ENCODE measurements at places on chromosomes 7 and 10. TPM values are rescaled to one million over a fixed set of nuclear protein-coding genes. Genes with fewer than 3 reads are reported as not detected.

GRCh38 chr7:16409777-16410176, 11.6 kb downstream of the CRPPA start:
- DNase-seq, result no peak

Gene ELFN1
- total RNA-seq, result 0.08 TPM

DNA sequence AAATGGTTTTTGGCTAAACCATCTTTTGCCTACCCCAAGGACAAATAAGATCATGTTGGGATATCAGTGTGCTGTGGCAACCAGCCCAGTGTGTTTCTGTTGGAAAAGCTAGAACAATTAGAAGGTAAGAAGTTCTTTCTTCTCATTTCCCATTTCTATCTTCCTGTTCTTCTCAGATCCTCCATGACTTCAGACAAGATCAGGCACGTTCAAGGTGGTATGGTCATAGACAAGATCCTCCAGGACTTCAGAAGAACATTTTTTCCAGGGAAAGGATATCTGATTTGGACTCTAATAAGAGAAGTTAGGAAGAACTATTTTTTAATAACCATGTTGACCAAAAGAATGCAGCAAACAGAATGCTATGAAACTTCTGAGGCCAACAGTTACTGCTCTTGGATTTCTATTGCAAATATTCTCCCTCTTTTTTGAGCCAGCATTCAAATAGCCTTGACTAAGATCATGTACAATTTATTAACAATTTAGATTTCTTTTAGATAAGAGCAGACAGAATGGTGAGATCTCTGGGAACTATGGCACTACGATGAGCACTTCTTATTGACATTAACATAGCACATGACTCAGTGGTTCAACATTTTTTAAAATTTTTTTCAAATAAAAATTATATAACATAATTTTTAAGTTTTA, 15.9 kb downstream of the HYCC1 start:
- no peak for DNase-seq

DNA sequence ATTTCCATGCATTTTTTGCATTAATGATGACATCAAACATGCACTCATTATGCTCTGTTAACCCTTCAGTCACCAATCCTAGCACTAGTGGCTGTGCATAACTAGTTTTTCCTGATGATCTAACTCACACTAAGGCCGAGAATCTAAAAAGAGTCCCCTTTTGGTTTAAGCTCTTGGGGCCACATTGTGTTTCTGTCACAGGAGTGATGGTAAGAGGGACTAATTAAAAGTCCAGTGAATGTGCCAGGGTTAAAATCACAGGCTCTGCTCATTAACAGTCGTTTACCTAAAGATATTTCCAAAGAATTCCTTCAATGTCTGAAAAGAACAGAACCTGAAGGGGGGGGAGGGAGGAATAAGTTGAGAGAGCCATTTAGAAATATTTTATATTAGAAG, 359.0 kb upstream of the ANKRD30A start:
- DNase-seq, result no peak

DNA sequence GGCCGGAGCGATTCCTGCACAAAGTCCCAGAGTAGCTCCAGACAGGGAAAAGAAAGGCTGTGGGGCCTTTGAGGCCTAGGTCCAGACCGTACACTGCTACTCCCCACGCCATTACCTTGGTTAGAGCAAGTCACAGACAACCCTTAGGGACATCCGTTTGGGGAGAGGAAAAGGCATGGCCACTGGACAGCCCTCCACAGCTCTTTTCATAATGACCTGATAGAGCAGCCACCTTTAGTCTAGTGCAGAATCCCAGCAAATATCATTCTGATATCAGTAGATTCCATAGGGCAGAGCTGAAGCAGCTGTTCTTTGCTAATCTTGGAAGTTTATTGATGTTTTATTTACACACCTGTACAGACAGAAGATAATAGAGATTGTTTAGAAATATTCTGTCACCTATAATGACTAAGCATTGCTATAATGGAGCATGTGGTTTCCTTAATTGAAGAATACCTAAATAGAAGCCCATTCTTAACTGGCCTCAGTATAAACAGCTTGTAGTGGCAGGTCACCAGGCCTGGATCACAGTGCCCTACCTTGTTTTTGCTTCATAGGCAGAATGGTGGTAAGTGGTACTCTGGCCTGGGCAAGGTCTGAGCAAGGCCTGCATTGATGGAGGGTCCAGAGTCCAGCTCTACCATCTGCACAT, 27.9 kb downstream of the OGDH start:
- no peak for DNase-seq

DNA sequence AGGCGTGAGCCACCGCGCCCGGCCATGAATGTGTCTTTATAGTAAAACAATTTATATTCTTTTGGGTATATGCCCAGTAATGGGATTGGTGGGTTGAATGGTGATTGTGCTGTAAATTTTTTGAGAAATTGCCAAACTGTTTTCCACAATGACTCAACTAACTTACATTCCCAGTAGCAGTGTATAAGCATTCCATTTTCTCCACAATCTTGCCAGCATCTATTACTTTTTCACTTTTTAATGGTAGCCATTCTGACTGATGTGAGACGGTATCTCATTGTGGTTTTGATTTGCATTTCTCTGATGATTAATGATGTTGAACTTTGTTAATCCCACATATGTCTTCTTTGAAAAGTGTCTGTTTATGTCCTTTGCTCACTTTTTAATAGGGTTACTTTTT, 1187.9 kb downstream of the XPNPEP1 start:
- DNase-seq, result no peak

- no peak for DNase-seq
These were observed 31.4 kb downstream of the ANK3 start for GRCh38 chr10:60358282-60358681.

DNA sequence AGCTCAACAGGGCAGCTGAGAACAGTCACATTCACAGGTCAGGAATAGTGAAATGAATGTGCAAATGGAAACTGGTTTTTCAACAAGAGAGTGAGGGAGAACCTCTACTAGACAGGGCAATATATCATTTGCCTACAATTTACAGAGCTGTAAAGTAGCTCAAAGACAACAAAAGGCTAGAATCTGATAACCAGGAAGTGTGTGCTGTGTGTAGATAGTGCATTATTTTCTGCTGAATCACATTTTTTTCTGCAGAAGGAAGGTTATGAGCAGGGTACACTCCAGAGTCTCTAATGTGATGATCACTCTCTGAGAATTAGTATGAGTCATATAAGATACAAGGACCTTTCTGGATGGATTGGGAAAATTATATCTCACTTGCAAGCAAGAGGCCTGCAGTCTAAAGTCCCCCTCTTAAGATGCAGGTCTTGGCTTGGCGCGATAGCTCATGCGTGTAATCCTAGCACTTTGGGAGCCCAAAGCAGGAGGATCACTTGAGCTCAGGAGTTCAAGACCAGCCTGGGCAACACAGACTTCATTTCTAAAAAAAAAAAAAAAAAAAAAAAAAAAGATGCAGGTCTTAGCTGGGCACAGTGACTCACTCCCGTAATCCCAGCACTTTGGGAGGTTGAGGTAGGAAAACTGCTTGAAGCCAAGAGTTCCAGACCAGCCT, 59.9 kb upstream of the COBL start:
- DNase-seq, result no peak

- DNase-seq, result no peak
These were observed 41.1 kb downstream of the SUGCT start for GRCh38 chr7:40175725-40176510.

- DNase-seq, result no peak
These were observed 152.2 kb downstream of the SDHAF3 start for GRCh38 chr7:97269741-97270140.

- no peak for DNase-seq
These were observed 80.2 kb downstream of the ZNF37A start for GRCh38 chr10:38174336-38174735.

DNA sequence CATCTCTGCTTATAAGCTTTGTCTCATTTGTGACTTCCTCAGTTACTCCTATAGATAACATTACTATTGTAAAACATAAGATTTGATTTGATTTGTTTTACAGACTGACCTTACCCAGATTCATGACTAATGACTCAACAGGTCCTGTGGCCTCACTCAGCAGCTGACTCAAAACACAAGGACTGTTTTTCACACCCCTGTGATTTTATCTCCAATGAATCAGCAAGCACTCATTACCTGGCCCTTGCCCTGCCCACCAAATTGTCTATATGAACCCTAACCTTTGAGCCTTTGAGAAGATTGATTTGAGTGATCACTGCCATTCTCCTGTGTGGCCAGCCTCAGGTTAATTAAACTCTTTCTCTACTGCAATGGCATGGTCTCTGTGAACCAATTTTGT, 1064.6 kb upstream of the LRRTM3 start:
- no peak for DNase-seq

DNA sequence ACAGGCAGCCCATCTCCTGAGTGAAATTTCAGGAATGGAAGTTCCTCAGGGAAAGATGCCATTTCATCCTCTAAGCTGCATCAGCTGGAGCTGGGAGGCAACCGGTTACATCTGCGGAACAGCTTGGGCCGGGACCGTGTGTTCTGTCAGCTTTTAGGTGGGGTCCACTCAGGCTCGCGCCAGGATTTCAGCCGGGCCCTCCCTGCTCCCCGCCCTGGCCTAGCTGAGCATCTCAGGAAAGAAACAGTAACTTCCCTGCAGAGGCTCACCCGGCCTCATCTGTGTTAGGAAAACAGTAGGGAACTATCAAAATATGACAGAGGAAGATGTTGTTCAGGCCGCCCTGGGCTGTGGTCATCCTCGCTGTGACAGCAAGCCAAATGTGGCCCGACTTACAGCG, 110.4 kb downstream of the TRIL start:
- no peak for DNase-seq

DNA sequence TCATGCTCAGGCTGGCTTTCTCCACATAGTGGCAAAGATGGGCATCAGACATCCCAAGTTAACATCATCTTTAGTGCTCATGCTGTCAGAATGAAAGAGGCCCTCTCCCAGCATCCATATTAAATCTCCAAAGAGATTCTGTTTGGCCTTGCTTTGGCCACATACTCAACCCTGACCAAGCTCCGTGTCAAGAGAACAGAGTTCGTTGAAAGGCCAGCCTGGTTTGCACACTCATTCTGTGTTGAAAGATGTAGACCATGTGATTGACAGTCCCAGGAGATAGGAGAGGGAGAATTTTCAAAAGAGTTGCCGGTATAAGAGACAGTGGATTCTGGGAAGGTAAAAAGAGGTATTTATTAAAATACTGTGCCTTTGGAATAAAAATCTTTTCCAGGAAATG, 19.7 kb downstream of the MET start:
- DNase-seq, result no peak

GRCh38 chr7:122340427-122340826, 35.9 kb upstream of the FEZF1 start:
- DNase-seq, result no peak

DNA sequence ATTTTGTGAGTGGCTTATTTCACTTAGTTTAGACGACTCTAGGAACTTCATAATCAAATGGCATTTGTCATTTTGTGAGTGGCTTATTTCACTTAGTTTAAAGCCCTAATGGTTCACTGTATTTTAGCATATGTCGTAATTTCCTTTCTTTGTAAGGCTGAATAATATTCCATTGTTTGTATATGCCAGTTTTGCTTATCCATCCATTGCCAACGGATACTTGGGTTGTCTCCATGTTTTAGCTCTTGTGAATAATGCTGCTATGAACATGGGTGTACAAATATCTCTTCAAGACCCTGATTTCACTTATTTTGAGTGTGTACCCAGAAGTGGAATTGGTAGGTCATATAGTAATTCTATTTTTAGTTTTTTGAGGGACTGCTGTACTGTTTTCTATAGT, 31.8 kb downstream of the DOCK1 start:
- DNase-seq, result no peak

DNA sequence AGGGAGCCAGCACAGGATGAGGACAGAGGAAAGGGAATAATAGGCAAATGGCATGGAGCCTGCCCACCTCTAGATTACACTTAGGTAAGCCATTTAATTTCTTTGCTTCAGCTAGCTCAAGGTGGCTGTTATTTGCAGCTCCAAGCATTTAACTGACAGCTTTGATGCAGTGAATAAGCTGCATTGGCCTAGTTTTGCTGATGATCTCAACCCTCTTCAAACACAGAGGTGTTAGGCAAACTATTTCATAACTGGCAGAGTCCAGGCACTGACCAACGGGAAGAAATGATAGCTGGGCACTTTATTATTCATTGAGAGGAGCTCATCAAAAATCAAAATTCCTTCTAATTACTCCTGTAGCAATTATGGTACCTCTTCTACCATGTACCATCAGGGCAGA, 317.4 kb downstream of the BMPER start:
- DNase-seq, result no peak

DNA sequence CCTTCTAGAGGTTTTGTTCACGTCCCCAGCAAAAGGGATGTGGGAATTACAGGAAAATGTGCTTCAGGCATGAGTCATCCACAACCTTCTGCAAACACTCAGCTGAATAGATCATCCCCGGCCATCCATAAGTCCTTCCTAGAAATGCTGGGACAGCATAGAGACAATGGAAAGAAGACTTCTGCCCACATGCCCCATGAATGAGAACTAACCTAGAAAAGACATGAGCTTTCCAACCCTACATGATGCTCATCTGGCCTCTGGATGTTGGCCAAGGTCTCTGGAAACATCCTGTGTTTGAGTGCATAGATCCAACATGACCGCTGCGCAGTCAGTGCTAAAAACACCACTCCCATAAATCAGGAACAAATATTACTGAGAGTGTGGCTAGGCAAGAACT, 277.5 kb downstream of the PLXNA4 start:
- DNase-seq, result no peak

GRCh38 chr7:46939558-46939957, 642.4 kb downstream of the TNS3 start:
- DNase-seq, result no peak

GRCh38 chr10:69223028-69223342, 2.9 kb downstream of the HKDC1 start:
- no peak for DNase-seq

DNA sequence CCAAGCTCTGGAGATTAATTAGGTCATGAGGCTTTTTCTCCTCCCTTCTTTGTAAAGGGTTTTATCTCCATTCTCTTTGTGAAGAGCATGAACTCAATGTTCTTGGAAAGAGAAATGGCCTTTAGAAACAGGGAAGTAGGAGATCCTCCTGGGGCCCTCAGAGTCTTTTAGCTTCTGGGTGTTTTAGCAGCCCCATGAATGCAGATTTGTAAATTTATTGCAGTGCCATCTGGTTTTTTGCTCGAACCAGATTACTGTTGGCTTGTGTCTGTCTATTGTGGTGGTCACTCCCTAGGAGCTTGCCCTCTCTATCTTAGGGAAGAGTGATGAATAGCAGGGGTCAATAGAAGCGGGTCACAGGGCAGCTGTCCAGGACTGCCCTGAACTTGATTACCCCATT, 110.6 kb downstream of the BTRC start:
- no peak for DNase-seq

Gene SPDYE1
- not detected for total RNA-seq

Gene SSC4D
- not detected for total RNA-seq

DNA sequence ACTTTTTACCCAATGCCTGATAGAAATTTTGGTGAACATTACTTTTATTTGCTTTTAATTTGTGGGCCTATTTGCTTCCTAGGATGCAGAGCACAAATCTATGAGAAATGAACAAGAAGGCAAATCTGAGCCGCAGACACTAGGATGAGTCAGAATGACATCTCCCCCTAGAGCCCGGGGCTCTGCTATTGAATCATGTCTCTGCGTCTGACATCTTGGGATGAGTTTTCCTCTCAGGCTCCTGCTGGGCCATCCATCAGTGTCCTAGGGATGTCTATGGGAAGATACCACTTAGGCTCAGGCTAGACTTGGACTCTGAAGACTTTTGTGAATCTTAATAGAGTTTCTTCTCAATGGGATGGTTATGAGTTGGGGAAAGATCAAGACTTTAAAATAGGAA, 157.3 kb upstream of the MTPN start:
- no peak for DNase-seq

GRCh38 chr7:140683657-140684056, 10.9 kb downstream of the ADCK2 start:
- no peak for DNase-seq
